ENCODE measurements at places on chromosomes 2 and 18.

- no peak for DNase-seq
These were observed 235.0 kb downstream of the SETBP1 start for GRCh38 chr18:44915661-44916060.

DNA sequence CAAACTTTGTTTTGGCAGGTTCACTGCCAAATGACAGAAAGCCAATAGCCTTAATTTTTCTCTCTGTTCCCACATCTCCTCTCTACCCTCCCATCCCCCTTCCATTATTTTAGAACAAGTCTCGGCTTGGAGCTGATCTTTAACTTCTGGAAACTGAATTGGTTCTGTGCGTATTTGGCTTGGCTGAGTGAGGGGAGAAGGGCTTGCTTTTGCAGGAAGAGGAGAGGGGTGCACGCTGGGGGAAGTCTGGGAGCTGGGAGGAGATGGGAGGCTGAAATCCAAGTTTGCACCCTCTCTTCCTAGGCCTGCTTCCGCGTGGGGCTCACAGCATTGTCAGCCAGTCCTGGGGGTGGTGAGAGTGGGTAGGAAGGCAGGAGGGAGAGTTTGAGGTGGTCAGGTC, 176.1 kb upstream of the SPRED2 start:
- no peak for DNase-seq

- no peak for DNase-seq
These were observed 61.1 kb upstream of the ZNG1B start for GRCh38 chr2:113376253-113376912.

DNA sequence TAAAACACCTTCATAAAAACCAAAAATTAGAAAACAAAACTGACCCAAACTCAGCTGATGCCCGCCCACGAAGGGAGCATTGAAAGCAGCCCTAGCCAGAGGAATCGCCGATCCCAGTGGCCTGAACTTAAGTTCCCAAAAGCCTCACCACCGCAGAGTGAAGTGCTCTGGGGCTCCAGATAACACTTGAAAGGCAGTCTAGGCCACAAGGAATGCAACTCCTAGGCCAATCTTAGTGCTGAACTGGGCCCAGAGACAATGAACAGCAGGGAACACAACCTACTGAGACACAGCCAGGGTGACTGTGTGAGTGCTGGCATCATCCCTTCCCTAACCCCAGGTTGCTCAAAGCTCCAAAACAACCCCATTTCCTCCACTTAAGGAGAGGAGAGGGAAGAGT, 59.6 kb upstream of the CHN1 start:
- DNase-seq = no peak

DNA sequence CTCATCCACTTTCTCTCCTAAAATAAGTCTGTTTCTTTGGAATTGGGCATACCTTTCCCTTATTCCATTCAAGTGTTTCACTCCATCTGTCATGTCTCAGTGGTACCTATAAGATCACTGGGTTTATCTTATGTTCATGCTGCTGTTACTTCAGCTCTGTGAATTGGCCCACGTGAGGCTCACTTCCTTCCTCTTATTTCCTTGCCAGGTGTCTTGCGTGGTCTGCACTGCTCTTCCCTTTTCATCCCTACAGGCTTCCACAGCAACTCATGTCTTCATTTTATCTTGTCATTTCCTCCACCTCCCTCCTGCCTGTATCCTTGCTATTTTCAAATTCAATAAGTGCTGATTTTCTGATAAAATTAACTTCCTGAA, 159.1 kb upstream of the ALPP start:
- DNase-seq = no peak

GRCh38 chr2:230865766-230866755, 1.3 kb downstream of the ITM2C start:
- DNase-seq = no peak

DNA sequence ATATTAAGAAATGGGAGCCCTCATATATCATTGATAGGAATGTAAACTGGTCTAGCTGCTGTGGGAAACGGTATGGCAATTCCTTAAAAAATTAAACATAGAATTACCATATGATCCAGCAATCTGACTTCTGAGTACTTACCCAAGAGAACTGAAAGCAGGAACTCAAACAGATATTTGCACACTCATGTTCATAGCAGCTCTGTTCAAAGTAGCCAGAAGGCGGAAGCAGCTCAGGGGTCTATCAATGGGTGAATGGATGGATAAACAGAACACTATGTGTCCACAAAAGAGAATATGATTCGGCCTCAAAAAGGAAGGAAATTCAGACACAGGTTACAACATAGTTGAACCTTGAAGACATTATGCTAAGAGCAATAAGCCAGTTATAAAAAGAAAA, 135.7 kb upstream of the NDUFV2 start:
- DNase-seq = no peak

GRCh38 chr2:98656800-98657199, 48.4 kb downstream of the UNC50 start:
- no peak for DNase-seq

DNA sequence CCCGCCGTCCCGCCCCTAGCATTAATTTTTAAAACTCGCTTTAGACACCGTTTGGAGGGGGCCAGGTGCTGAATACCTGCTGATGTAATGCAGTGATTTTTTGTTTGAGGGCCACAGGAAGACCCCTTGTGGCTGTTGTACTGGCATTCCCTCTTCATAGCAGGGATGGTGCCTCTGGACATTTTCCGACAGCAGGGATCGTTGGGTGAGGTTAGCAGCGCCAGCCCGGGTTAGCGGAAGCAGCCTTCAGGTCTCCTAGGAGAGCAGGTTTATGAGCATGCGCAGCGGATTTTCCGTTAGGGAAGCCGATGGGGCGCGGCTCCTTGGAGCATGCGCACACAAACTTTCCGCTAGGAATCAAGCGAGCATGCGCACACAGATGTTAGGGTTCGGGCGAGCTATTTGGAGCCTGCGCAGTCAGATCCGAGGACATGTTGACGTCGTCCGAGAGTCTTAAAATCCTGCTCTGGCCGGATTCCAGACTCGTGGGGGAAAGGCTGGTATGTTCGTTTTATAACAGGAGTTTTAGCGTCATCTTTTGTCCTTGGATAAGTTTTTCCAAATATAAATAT, 17.2 kb upstream of the C2orf74 start:
- peak; percentile 94 for DNase-seq

- DNase-seq = no peak
These were observed 194.2 kb upstream of the HDAC4 start for GRCh38 chr2:239594772-239595608.

DNA sequence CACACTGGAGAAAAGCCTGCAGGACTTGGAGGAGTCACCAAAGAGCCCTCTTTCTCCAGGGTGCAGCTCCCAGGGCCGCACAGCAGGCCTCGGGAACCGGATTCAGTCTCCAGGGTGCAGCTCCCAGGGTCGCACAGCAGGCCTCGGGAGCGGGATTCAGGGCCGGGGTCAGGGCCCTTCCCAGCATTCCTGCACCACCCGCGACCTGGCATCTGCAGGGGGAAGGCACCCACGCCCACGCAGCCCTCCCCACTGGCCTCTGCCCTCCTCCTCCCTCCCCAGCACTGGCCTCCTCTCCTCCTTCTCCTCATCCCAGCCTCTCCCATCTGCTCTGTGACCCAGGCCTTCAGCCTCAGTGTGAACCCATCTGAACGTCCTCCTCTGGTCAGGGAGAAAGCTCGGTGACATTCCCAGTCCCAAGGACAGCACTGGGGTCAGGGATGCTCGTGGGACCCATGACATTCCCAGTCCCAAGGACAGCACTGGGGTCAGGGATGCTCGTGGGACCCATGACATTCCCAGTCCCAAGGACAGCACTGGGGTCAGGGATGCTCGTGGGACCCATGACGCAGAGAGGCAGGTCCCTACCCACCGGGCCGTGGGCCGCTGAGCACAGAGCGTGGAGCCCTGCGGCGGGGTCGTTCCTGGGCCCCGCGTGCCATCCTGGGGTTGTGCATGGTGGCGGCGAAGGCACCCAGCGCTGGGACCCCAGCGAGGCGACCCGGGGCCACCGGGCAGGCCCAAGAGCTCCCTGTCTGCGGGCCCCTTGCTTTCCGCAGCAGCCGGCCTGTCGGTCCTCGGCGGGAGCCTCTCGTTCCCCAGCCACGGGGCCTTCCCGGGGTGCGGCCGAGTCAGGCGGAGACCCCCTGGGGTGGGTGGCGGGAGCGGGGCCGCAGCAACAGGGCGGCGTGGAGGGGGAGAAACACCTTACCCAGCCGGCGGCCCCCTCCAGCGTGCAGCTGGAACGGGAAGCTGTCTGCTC, 550.2 kb upstream of the SALL3 start:
- no peak for DNase-seq

- DNase-seq = no peak
These were observed 92.2 kb downstream of the STPG4 start for GRCh38 chr2:47062681-47063537.

DNA sequence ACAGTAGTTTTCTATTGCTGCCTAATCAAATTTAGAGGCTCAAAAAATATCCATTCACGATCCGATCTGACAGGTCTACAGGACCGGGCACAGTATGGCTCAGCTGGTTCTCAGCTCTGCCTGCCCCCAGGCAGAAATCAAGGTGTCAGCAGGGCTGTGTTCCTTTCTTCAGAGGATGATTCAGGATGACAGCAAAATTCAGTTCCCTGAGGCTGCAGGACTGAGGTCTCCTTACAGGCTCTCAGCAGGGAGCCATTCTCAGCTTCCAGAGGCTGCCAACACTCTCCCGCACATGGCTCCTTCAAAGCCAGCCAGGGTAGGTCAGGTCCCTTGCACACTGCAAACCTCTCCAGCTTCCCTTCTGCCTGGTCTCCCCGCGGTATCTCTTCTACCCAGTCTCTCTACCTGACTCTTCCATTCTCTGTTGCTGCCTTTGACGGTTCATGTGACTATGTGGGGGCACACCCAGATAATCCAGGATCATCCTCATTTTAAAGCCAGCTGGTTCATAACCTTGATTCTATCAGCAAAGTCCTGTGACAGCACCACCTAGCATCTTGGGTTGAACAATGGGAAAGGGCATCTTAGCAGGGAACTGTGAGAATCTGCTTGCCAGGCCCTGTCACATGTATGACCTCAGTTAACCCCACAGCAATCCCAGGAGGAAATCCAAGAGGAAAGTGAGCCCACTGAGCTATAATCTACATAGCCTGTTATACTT, 50.4 kb downstream of the UXS1 start:
- no peak for DNase-seq

DNA sequence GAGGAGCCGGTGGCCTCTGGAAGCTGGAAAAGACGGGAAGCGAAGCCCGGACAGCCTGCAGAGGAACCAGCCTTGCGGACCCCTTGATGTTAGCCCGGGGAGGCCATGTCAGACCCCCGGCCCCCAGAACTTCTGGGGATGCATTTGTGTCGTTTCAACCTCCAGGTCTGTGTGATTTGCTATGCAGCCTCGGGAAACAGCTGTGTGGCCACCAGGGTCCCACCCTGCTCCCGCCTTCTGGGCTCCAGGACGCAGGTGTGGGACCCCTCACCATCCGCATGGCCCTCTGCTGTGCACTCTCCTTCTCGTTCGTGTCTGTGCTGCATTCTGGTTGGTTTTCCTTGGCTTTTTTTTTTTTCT, 13.3 kb downstream of the NEU4 start:
- no peak for DNase-seq

DNA sequence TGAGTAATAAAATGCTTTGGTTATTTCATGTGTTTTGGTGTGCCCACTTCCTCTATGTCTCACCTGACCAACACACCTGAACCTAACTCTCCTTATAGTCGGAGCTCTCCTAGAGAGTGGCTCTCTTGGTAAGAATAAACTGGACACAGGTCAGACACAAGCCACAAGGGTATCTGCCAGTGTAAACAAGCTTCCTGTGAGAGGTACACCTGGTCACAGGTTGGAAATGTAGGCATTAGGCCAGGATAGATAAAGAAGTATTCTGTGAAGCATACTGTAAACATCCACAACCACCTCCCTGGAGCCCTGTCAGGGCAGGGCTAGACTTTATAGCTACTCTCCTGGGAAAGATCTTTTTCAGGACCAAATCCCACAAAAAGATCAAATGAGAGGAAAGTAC, 69.4 kb downstream of the ZDBF2 start:
- DNase-seq = no peak

DNA sequence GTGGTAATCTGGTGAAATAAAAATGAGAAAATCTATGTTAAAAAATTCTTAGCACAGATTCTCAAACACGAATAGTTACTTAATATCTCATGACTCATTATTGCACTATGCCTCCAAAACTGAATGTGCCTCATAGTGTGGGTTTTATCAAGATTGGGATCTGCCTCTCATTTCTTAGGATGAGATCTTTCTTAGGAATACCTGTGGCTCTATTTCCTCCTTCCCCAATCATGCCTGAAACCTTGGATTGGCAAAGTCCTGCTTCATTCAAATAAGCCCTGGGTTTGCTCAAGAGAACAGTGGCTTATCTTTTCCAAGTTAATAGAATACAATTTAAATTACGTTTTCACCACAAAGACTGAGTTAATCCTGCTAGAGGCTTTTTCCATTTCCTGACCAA, 100.3 kb downstream of the DPP10 start:
- no peak for DNase-seq

GRCh38 chr2:173076581-173077345, 1.1 kb downstream of the MAP3K20 start:
- peak; percentile 13 for DNase-seq

GRCh38 chr2:46545015-46545839, 65.9 kb downstream of the TMEM247 start:
- no peak for DNase-seq

DNA sequence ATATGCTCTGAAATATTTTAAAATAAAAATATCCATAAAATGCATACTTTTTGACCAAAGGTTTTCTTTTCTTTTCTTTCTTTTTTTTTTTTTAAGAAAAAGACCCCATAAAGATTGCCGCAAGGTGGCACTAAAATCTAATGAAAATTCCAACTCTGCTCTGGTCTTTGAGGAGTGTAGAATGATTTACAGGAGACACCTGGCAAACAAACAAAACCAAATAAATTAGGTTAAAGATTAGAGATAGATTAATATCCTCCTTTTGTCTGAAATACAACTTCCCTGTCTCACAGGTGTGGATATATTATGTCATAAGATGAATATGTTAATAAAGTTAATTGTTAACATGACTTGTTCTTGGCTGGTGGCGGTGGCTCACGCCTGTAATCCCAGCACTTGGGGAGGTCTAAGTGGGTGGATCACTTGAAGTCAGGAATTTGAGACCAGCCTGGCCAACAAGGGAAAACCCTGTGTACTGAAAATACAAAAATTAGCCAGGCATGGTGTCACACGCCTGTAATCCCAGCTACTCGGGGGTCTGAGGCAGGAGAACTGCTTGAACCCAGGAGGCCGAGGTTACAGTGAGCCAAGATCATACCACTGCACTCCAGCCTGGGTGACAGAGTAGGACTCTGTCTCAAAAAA, 3.5 kb upstream of the RHOB start:
- DNase-seq = no peak

- DNase-seq = no peak
These were observed 115.6 kb downstream of the LPIN1 start for GRCh38 chr2:11862049-11862448.

DNA sequence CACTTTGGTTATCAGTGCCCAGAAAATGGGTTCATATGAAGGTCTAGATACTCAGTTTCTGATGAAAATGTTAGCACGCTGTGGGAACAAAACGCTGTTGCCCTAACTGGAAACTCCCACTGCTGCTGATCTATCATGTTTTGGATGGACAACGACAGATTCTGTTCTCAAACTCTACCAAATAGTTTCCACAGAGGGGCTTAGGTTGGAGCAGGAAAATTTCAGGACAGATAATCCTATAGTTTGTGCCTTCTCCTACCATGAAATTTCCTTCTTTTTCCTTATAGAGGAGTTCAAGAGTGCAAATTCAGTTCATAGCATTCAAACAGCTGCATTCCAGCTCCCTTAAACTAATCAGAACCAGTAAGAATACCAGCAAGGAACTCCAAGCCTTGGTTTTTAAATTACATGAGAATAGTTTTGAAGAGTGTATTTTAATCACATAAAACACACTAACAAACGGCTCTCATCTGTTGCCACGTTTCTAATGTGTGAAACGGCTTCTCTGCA, 58.7 kb upstream of the RALBP1 start:
- no peak for DNase-seq

GRCh38 chr2:183604065-183604464, 479.8 kb downstream of the NUP35 start:
- DNase-seq = no peak

Data from substantia nigra (tissue), 51 donors.